ENCODE measurements at places on chromosomes 3 and 15.

DNA sequence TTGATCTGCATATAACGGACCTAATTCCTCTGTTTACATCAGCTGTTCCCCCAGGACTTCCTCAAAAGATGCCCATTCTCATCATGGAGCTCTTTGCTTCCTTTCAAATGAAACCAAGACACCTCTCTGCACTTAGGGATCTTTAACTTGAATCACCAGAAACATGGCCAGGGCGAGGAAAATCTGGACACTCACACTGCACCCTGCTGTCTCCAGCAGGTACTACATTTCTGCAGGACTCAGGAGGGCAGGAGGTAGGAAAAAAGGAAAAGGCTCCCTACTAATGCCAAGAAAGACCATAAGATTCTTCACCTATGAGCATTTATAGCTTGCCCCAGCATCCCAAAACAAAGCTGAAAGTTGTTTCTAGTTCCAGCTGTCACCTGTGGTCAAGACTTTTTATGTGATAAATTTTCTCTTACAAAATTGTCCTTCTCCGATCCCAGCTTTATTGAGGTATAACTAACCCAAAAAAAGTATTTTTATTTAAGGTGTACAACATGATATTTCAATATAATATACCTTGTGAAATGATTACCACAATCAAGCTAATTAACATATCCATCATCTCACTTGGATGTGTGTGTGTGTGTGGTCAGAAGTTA lies 87.3 kb upstream of the C15orf61 start:
- peak; percentile 13 for DNase-seq

GRCh38 chr15:20348900-20349773 lies 192.5 kb downstream of the GOLGA6L6 start:
- no peak for DNase-seq

GRCh38 chr3:133849346-133849745 lies 43.7 kb downstream of the SRPRB start:
- no peak for DNase-seq

GRCh38 chr3:112546216-112546759 lies 15.5 kb downstream of the ATG3 start:
- DNase-seq, result no peak

- DNase-seq, result no peak
These were observed 184.1 kb downstream of the XXYLT1 start for GRCh38 chr3:195086885-195087284.

- no peak for DNase-seq
These were observed 15.6 kb downstream of the USP13 start for GRCh38 chr3:179668429-179668828.

GRCh38 chr3:37338500-37338899 lies 164.1 kb upstream of the LRRFIP2 start:
- no peak for DNase-seq

GRCh38 chr3:154040283-154040682 lies 80.9 kb upstream of the ARHGEF26 start:
- DNase-seq, result no peak

DNA sequence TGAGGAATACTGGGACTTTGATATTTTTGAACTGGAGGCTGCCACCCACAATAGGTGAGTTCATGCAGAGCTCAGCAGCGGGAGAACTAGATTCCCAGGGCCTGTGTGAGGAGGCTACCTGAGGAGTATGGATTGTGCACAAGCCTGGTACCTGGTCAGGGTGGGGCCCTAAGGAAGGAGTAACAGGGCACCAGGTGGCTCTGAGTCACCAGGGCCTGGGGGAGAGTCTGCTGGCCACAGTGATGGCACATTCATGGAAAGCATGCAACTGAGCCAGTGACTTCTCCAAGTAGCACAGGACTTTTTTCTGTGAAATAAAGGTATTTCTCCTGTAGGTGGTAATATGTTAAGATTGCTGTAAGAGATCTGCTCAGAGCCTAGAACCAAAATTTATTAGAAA lies 134.4 kb downstream of the PDE8A start:
- DNase-seq, result no peak

DNA sequence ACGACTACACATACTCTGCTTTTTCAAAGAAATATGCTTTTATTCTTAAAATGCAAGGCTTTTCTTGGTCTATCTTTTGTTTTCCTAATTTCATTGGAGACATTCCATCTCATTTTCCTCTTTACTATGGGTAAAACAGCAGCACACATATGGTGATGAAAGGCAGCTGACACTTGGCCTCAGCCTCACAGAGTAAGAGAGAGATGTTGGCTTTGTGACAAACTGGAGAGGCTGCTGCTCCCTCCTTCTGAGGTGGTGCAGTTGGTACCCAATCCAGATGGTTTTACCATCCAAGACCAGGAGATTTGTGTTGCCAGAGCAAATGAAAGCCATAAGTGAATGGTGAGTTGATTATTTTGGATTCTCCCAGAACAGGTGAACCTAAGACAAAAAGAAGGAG lies 13.2 kb upstream of the SLC2A2 start:
- DNase-seq, result no peak

DNA sequence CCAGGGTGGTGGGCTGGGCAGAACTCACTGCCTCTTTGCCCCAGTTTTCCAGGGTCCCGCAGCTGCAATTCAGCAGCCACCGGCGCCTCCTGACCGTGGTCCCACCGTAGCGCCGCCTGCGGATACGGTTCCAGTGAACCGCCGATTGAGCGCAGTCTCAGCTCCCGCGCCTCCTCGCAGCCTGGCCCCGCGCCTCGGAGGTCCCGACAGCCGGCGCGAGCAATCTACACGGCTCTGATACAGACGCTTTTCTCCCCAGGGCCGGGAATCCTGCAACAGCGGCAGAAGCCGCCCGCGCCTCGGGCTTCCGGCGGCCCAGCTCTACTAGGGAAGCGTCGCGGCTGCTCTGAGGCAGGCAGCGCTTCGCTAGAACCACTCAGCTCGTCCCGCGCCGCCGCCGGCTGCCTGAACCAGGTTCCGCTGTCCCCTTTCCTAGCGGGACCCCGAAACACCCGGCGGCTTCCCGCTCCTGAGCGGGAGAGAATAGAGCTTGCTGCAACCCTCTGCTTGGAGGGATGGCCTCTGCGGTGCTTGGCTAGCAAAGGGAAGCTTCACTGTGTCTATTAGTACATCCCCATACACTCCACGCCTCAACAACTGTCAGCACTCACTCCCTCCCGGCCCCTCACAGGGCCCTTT lies 3.1 kb downstream of the FOXL2NB start:
- no peak for DNase-seq

DNA sequence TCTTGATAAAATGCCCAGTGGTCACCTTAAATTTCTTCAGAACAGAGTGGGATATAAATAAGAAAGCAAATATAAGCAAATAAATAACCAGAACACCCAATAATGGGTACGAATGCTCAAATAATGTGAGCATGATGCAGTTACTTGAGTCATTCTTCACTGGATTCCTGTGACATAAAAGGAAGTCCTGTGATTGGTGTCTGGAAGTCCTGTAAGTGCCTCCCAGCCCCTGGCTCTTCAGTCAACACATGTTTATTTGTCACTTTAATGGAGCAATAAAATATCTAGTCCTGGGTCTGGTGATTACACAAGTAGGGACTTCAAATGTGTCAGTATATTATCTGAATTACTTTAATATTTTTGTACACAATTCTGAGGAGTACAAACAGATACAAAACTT lies 30.4 kb downstream of the TMEM212 start:
- no peak for DNase-seq

DNA sequence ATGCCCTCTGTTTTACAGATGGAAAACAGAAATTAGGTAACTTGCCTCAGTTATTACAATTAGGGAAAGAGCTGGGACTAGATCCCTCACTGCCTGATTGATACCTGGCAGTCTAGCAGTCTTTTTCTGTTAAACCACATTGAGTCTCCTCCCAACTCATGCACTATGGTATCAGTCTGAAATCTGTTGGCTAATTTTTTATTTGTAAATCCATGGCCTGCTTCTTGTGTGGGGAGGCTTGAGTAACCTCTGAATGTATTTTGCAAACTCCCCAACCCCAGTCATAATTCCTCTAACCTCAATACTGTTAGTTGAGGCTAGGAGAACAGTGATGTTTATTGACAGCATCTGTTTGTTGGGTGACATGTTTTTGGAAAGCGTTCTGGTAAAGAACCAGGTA lies 35.9 kb downstream of the TMOD3 start:
- DNase-seq, result no peak

- no peak for DNase-seq
These were observed 4.5 kb upstream of the IL17RC start for GRCh38 chr3:9912294-9912935.

DNA sequence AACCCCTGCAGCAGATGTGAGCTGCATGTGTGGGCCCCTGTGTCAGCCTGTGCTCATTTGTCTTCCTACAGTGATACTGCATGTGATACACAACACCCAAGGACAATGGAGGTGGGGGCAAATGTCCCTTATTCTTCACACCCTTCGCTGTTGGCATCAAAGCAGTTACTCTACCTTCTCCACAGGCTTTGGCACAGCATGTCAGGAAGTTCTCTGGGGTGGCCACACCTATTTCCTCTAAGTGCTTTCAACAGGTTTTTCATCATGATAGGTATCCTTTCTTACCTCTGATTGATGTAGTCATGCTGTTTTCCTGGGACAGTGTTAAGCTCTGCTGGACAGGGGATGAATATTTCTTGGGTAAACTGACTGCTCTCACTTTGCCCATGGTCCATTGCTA lies 29.5 kb downstream of the ZNF662 start:
- DNase-seq, result no peak

- no peak for DNase-seq
These were observed 9.7 kb downstream of the NCBP2 start for GRCh38 chr3:196932600-196932999.

DNA sequence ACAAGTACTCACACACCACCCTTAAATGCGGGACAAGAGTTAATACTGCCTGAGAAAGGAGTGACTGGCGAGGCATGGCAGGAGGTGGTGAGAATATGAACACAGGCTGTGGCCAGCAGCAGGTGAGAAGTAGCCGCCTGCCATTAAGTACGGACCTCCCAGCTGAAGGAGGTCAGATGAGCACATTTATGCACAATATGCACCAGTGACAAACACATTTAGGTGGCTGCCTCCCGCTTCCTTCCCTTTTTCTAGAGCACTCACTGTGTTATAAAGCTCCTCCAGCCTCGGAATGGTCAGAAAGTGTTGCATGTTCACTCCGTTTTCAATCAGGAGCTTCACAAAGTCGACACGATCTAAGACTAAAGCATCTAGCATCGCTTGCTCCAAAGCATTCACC lies 52.4 kb downstream of the TRPM1 start:
- DNase-seq, result no peak

GRCh38 chr15:66388043-66388363 lies 1.3 kb downstream of the MAP2K1 start:
- DNase-seq, result no peak

DNA sequence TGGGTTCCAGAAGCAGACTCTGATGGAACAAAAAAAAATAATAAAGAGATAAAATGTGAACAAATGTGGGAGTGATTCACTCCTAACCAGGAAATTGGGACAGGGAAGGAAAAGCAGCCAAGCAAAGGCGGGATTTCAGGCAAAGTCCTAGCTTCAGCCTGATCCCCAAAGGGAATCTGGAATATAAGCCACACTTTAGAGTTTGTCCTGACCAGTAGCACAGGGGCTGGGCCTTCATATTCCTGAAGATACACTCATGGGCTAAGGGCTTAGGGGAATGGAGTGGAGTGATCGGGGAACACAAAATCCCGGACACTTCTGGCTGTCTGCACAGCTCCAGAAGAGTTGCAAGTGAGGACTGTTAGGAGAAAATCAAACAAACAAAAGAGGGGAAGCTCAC lies 135.0 kb upstream of the COL8A1 start:
- DNase-seq, result no peak

DNA sequence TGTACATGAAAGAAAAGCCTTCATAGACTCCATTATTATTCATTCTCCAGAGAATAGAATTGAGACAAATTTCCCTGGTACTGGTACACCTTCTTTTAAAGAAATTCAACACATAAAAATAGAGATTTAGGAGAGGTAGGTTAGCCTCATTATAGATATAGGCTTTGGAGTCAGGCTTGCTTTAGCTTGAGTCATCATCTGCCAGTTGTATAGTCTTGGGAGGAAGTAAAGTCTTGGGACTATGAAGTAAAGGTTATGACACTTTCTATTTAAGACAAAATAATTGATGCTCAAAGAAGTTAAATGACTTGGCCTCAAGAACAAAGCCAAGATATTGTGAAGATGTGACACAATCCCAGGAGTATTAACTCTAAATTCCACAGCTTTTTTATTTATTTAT lies 4.3 kb downstream of the HRG start:
- DNase-seq, result no peak

DNA sequence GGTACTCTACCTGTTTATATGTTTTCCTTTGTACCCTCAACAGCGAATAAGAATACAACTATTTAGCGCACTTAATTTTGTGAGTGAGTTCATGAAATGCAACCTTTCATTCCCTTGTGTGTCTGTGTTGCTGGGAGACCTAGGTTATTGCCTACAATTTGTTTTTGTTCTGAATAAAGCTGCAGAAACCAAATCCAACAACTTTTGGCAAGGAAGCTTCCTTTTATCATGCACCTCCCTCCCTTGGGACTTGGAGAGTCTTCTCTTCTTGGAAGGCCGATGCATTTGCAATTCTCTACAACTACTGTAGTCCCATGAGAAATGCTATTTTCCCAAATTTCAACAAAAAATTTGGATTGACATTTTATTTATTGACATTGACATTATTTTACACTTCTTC lies 1002.4 kb upstream of the CADM2 start:
- no peak for DNase-seq

DNA sequence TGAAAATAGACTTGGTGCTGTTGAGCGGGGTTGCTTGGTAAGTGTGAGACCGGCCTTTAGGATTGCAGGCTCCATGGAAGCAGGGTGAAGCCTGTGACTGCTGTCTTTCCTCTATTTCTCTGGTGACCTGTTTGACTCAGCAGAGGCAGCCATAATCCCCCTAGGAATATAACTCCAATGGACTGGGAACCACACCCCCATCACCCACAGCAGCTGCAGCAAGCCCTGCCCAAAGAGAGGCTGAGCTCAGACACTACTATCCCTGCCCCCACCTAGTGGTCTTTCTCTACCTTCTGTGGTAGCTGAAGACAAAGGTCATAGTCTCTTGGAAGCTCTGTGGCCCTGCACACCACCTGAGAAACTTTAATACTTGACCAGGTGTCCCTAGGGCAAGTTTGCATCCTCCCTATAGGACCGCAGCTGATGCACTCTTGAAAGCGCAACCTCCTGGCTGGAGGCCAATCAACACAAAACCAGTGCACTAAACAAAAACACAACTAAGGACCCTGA lies 133.6 kb upstream of the MRPL3 start:
- DNase-seq, result no peak

DNA sequence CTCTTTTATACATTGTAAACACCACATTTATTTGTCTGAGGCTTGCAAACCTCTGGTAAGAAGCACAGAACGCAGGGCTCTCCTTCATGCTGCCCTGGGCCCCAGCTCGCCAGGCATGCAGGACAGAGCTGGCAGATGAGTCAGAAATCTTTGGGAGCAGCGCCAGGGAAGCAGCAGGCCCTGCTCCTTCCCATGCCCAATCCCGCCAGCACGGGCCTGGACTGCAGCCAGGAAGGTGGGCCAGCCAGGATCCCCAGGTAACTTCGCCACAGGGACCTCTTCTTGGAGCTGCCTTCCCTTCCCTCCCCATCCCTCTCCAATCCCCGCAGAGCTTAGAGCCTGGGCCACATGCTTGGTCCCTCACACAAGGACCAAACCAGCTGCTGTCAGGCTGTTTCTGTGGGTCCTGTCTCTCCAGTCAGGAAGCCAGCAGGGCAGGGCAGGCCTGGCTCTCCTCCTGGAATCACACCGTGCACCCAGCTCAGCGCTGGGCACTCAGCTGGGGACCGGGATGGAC lies 8.8 kb downstream of the STOML1 start:
- DNase-seq, result no peak

Measured in stimulated activated CD8-positive, alpha-beta memory T cell treated with anti-CD3 and anti-CD28 coated beads, Interleukin-2, amount 100 ng/mL, for 48 hours (primary cell).